ENCODE measurements at places on chromosomes 4 and X.
A peak's percentile ranks its signal among the peaks of the same experiment; 100 is the strongest.

DNA sequence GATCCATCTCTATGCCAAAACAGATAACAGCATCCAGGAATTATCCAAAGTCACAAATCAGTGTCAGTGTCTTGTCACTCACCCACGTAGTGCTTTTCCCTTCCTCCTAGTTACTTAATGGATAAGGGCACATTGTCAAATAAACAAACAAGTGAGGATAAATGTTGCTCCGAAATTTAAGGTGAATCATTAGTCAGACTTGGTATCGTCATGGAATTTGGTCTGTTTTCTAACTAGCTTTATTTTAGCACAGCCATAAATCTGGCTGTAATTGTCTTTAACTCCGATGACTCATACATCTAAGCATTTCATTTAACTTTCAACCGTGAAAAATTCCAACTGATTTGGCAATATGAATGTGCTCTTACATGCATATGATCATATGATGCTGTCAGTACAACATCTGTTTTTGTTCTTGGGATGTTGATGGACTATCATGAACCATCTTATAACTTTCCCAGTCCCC, 83.3 kb downstream of the SNCA start:
- DNase-seq, result no peak

- DNase-seq, result no peak
Observed at GRCh38 chr4:771464-771863, 54.5 kb downstream of the CPLX1 start.

- DNase-seq, result peak; percentile 12
Observed at GRCh38 chr4:88659055-88659889, 38.4 kb downstream of the NAP1L5 start.

GRCh38 chrX:19514791-19515614, at the start of gene MAP3K15:
Gene MAP3K15, minus strand, starts transcription at chrX:19515508. Its CDS starts 247 bp downstream, at chrX:19515261.
- DNase-seq, result peak; percentile 10

- DNase-seq, result no peak
Observed at GRCh38 chr4:169351872-169352271, 81.1 kb upstream of the SH3RF1 start.
